ENCODE measurements at places on chromosomes 1 and 21.
A peak's percentile ranks its signal among the peaks of the same experiment; 100 is the strongest.

DNA sequence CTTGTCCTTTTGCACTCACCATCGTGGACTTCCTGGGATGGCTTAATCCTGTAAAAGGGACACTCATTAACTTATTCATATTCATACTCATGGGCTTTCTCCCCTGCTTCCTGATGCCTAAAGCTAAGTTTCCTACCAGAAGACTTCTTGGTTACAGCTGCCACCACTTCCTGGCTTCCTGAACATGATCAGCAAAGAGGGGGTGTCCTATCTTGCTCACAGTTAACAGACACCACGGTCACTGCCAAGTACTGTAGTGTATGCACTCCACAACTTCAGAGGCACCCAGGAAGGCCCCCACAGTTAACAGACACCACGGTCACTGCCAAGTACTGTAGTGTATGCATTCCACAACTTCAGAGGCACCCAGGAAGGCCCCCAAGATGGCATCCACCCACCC lies 177.8 kb downstream of the SIPA1L2 start:
- no peak for DNase-seq

DNA sequence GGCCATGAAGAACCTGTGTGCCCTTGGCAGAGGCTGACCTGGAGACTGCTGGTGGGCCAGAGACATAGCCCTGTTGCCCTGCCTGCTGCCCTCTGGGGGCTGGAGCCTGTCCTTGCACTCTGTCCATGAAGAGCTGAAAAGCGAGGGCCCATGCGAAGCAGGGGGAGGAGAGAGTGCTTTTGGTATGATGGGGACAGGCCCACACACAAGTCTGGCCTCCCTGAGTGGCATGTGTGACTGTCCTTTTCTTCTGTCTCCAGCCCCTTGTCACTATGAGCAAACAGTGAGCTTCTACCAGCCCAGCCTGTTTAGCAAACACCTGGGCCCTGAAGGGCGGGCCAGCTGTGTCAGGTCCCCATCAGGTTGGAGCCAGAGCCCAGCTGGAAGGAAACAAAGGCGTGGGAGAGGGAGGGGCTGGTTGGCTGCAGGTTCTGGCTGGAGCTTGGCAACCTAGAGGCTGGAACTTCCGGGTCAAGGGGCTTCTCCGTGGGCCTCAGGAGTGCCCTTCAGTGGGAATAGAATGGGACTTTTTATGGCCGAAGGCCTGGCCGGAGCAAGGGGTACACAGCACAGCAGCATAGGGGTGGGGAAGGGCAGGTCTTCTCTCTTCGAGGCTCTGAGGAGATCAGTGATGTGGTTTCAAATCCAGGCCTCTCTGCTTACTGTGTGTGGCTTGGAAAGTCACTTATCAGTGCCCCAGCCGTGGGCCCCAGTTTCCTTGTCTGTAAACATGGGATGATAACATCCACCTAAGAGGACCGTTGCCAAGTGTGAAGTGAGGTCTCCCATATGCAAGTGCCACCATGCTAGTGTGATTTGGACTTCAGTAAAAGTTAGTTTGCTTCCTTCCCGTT lies 14.3 kb downstream of the QSOX1 start:
- no peak for DNase-seq

- DNase-seq: no peak
Measured at GRCh38 chr1:223133824-223134435, 9.1 kb downstream of the TLR5 start.

DNA sequence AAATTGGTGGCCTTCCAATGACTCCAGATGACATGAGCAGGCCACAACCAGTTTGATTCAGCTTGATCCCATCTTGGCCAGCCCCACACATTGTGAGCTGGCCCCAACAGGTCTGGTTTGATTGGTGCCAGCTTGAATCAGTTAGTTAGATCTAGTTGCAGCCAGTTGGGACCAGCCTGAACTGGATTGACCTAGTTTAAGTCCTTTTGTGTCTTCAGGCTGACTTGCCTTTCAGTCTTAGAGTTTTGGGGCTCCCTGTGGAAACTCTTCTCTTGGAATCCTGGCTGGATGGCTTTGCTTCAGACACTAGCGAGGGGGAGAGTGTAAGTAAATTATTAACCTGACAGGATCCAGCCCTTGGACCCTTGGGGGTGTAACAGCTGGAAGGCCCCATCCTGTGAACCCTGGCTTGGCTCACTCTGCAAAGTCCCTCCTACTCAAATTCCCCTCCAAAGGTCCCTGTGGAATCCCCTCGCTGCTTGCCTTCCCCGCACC lies 36.2 kb upstream of the POU3F1 start:
- DNase-seq: no peak

DNA sequence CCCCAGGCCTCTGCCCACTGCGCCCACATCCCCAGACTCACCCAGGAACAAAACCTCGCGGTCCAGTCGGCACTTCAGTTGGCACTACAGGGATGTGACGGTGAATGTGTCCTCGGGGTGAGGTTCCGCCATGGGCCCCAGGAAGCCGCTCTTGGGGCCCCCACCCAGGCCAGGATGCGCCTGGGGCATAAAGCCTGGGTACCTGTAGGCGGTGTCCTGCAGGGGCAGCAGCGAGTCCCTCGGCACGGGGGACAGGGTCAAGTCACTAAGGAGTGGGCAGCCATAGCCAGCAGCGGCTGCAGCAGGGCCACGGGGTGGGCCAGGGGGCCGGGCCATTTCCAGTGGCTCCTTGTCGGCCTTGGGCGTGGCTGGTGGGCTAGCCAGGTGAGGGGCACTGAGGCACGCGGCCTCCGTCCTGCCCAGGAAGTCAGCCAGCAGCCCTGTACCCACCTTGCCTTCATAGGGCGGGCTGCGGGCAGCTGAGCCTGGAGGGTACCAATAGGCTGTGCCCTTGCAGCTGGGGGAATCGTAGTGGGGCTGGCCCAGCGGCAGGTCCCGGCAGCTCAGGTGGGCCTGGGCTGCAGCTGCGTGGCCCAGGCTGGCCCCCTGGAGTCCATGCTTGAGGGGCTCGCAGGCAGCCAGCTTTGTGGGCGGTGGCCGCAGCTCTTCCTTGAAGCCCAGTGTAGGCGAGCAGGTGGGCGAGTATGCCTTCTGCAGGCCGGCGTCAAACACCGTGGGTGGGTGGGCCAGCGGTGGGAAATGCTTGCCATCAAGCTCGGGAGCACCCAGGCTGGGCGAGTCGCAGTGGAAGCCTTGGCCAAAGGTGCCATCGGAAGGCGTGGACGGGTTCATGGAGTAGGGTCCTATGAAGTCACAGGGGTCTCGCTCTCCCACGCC lies 56.5 kb downstream of the AHDC1 start:
- no peak for DNase-seq

DNA sequence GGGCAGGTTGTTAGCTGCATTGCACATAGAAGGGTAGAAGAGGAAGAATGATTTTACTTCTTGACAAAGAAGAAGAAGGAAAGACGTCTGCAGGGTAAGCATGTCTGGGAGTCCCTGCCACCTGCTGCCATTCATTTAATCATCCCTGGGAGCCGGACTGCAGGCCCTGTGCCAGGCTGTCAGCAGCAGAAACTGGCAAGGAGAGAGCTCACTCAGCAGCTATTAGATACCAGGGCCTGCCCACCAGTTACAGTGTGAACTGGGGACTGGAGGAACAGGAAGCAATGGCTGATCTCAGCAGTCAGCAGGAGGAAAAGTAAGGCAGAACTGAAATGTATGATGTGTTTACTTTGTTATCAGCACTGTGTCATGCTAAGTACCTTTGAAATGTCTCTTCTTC lies 75.7 kb upstream of the C1orf87 start:
- DNase-seq: no peak

DNA sequence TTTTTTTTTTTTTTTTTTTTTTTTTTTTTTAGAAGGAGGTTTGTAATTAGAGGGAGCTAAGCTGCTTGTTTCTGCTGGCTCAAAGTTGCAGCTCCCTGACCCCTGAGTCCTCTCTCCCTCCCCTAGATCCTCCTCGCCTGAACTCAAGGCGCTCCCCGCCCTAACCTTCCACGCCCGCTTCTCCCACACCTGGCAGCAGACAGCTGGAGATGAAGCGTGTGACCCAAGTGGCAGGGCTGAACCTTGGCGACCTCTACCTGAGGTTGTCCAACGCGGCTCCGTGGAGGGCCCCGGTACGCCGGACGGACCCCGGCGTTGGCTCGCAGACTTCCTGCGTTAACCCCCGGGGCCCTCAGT lies 795 bp downstream of the NGF start:
- no peak for DNase-seq

DNA sequence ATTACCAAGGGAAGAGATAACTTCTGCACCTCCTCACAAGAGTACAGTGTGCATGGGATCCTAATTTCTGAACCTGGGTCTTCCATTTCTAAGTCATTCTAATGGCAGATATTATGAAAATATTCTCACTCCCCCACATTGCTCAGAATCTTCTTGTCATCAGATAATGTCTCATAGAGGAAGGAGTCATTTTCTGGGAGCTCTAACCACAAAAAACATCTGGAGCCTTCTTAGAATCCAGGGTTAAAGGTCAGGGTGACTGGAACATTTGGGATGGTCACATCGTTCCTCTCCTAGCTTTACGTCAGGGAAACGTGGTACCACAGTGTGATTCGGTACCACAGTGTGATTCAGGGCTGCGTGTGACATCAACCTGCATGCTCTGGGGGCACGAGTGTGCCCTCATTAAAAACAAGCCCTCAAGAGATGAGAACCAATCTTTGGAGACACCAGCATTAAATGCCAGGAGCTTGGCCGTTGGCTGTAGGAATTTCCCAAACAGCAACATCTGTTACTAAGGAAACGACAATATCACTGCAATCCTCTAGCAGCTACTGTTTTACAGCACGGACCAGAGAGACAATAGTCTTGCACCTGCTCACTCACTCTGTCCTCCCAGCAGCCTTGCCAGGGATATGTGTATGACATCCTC lies 179.1 kb downstream of the PSMG1 start:
- no peak for DNase-seq

DNA sequence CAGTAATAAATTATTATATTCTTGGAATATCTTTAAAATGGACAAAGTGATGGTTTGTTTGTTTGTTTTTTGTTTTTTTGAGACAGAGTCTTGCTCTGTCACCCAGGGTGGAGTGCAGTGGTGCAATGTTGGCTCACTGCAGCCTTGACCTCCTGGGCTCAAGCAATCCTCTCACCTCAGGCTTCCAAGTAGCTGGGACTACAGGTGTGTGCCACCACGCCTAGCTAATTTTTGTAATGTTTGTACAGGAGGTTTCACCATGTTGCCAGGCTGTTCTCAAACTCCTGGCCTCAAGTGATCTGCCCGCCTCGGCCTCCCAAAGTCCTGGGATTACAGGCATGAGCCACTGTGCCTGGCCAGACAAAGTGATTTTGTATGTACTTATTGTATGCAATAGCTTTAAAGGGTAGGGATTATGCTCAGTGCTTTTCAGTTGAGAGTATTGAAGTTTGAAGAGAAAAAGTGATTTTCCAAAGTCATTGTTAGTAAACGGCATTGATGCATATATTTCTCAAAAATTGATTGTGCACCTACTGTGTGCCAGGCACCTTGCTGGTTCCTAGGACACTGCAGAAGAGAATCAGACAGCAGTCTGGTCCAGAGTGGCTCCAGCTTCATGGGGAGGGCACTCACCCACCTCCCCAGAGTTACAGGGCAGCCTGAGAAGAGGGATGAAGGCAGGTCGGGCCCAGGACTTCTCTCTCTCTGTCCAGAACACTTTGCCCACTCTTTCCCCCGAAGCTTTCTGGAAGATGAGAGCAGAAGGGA lies 34.2 kb upstream of the TTC22 start:
- DNase-seq: no peak

GRCh38 chr1:236516929-236517704 lies 6.7 kb upstream of the LGALS8 start:
- peak; percentile 59 for DNase-seq

- DNase-seq: no peak
Measured at GRCh38 chr1:47180603-47181094, 9.2 kb downstream of the PDZK1IP1 start.

GRCh38 chr21:17988102-17988437 lies 168.9 kb upstream of the C21orf91 start:
- DNase-seq: no peak

DNA sequence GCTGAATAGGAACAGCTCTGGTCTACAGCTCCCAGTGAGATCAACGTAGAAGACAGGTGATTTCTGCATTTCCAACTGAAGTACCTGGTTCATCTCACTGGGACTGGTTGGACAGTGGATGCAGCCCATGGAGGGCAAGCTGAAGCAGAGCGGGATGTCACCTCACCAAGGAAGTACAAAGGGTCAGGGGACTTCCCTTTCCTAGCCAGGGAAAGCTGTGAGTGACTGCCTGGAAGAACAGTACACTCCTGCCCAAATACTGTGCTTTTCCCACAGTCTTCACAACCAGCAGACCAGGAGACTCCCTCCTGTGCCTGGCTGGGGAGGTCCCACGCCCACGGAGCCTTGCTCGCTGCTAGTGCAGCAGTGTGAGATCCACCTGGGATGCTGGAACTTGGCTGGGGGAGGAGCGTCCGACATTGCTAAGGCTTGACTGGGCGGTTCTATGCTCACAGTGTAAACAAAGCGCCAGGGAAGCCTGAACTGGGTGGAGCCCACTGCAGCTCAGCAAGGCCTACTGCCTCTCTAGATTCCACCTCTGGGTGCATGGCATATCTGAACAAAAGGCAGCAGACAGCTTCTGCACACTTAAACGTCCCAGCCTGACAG lies 14.7 kb downstream of the CR1L start:
- DNase-seq: no peak

GRCh38 chr1:76508871-76509270 lies 358.4 kb upstream of the ST6GALNAC5 start:
- no peak for DNase-seq

GRCh38 chr1:25914074-25914995 lies 8.1 kb upstream of the STMN1 start:
- DNase-seq: no peak

DNA sequence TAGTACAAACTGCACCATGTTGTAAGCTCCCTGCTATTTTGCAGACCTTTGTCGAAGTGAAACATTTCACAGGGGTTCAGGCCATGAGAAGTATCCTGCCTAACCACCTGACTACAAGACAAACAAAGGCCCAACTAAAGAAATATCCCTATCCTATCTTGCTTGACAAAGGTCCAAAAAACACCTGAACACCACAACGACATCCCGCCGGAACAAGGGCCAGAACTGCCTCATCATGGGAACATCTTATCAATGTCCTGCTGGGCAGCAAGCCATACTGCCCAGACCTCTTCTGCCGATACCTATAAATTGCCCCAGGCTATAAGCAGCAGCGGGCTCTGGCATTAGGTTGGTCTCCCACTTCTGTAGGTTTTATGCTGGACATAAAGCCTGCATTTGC lies 12.3 kb downstream of the MYSM1 start:
- DNase-seq: no peak

DNA sequence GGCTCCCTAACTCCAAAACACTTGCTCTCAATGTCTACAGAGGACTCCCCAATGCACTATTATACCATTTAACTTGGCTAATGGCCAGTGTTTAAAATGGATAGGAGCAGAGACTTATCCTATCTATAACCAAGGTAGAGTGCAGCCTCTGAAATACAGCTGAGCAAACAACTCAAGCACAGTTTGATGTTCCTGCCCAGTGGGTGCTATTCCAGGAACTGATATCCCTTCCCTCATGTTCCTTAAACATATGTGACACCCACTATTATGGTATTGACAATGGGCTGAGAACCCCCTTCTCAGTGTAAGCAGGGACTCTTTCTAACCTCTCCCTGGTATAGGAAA lies 51.7 kb downstream of the SH3GLB1 start:
- DNase-seq: no peak

All from SK-N-MC (cell line).